Activated T-cell treated with anti-CD3 and anti-CD28 coated beads, Interleukin-2, amount 50 U/mL, for 1 hour (primary cell): ENCODE measurements at places on chromosomes 3 and 15.

- no peak for DNase-seq
Measured at GRCh38 chr3:22236490-22237270, 485.7 kb upstream of the ZNF385D start.

GRCh38 chr15:78626381-78626995 is 5.7 kb upstream of the CHRNA3 start:
- DNase-seq, result no peak

GRCh38 chr3:19455546-19455945 is 307.2 kb downstream of the KCNH8 start:
- DNase-seq, result no peak

DNA sequence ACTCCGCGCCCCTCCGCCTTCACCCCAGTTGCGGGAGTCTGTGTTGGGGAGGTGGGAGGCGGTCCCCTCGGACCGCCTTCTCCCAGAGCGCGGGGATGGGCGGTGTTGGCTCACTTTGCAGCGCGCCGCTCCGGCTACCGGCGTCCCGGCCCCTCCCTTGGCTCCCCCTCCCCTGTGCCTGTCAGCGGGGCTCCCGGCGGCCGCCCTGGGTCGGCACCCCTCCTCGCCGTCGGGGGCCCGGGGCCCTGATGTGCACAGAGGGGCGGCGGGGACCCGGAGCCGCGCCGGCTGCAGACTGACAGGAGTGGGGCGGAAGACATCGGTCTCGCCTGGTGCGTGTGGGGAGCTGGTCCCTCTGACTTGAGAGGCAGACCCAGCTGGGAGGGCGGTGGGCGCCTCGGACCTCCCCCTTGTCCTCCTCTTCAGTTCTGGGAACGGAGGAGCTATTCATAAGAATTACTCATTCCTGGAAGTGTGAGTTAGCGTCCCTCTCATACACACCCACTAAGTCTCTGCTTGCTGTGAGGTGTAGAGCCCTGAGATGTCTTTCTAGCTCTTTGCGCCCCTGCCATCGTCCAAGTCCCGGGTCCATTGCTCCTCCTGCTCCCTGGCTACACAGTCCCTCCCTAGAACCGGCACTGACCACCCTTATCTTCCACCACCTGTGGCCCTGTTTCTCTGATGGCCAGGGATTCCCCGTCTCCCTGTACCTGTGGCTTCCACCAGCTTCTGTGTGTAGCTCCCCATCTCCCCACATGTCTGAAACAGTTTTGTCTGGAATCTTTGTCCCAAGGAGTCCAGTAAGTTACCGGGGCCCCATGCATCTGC is 42.3 kb upstream of the ROPN1 start:
- peak; percentile 19 for DNase-seq

DNA sequence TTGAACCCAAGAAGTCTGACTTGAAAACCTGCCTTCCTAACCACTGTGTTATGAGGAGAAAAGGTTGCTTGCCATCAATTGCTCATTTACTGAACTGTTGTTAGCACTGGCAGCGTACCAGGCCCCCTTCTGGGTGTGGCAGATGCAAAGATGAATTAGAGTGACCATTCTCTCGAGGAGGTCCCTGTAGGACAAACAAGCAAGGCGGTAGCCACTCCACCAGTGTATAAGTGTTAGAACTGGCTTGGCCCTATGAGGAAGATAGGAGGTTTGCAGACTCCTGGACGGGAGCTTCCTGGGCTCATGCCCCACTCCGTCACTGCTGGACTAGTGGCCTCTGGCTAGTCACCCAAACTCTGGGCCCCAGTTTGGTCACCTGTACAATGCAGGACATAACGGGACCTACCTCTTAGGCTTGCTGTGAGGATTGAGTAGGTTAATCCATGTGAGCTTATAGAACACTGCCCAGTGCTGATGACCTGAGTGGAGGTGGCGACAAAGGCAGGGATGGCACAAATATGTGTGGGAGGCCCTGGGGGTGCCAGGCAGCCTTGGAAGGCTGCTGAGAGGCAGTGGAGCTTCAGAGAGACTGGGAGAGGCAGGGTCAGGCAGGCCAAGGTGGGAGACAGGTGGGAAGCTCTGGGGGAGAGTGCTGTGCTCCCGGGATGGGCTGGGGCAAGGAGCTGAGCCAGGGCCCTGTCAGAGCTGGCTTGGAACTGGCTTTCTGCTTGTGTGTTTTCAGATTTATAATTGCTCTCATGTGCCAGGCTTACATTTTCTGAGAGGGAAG is 145.9 kb downstream of the DNAJB8 start:
- no peak for DNase-seq

GRCh38 chr3:82080792-82081191 is 319.3 kb upstream of the GBE1 start:
- no peak for DNase-seq
